Kidney capillary endothelial cell (primary cell): ENCODE measurements at places on chromosomes 11 and 22.

GRCh38 chr11:61963282-61964057, 4.0 kb downstream of the FTH1 start:
- DNase-seq, result no peak

GRCh38 chr11:88035271-88035670, 140.0 kb downstream of the RAB38 start:
- DNase-seq, result no peak

GRCh38 chr11:19951558-19952115, 208.6 kb downstream of the DBX1 start:
- DNase-seq, result peak; percentile 47

DNA sequence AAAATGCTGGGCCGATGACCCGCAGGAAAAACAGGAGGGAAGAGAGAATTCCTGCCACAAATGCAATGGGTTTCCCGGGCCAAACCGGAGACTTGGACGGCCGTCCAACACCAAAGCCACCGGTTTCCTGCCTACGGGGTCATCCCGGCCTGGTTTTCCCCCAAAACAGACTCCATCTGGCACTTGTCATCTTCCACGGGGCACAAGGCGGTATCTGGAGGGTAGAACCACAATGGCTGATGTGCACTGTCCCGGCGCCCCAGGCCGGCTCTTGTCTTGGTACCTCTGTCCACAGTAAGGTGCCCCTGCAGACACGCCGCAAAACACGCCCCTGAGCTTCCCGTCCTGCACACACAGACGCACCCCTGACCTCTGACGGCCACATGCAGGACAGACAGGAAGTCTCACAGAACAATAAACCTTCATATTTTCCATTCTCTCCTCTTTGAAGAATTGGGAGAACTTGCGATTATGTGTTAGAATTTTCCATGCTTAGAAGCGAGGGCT, 20.1 kb downstream of the CELSR1 start:
- peak; percentile 50 for DNase-seq

DNA sequence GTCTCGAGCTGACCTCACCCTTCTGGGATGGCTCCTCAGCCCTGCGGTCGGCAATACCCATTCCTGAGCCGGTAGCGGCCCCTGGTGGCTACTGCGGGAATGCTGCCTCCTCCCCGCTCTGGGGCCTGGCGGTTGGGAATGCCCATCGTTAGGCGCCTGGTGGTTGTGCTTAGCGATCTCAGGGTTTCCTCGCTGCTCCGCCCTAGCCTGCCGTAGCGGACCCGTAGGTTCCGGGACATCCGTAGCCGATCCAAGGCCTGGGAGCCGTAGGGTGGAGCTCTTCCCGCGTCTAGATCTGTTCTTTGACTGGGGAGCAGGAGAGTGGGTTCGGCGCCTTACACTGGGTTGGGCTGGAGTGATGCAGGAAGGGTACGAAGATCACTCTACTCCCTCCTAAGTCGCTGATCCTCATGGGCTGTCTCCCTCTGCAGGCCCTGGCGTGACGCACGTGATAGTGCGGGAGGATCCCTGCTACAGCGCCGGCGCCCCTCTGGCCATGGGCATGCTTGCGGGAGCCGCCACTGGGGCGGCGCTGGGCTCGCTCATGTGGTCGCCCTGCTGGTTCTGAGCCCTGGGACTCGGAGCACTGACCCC, 14.8 kb downstream of the PLEKHB1 start:
- peak; percentile 84 for DNase-seq

GRCh38 chr11:16936643-16937042, 77.6 kb downstream of the PLEKHA7 start:
- no peak for DNase-seq
